OCI-LY7 (cell line): ENCODE measurements at places on chromosomes 11 and 22. TPM values are rescaled to one million over a fixed set of nuclear protein-coding genes. Genes with fewer than 3 reads are reported as not detected.

DNA sequence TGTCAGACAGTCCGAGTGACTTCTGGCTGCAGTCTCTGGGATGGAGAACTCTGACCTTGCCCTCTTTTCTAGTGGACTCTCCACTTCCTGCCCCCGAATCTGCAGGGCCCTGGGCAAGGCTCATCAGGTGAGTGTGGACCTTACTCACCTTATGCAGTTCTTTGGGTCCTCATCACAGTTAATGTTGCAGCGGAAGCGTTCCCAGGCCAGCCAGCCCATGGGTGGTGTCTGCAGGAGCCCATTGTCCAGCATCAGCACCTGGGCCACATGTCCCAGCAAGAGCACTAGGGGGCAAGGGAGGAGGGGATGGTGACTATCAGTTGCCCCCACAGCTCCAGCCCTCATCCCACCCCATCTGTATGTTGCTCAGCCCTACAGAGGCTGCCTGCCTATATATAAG, 2.3 kb downstream of the NAGA start:
- no peak for DNase-seq

DNA sequence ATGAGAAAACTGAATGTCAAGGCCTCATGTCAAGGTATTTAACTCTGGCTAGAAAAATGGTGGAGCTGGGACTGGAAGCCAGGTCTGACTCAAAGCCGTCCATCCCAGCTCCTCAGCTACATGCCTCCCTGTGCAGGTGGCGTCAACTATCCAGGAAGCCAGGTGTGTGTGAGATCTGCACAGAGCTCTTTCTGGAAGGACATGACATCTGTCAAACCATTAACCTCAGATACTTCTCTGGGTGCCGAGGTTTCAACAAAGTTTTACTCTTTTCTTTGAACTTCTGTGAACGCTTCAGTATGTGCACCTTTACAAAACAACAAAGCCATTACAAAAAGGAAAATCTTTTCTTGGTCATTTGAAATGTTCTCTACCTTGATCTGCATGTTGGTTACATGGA, 7.0 kb upstream of the CASTOR1 start:
- DNase-seq, result no peak

DNA sequence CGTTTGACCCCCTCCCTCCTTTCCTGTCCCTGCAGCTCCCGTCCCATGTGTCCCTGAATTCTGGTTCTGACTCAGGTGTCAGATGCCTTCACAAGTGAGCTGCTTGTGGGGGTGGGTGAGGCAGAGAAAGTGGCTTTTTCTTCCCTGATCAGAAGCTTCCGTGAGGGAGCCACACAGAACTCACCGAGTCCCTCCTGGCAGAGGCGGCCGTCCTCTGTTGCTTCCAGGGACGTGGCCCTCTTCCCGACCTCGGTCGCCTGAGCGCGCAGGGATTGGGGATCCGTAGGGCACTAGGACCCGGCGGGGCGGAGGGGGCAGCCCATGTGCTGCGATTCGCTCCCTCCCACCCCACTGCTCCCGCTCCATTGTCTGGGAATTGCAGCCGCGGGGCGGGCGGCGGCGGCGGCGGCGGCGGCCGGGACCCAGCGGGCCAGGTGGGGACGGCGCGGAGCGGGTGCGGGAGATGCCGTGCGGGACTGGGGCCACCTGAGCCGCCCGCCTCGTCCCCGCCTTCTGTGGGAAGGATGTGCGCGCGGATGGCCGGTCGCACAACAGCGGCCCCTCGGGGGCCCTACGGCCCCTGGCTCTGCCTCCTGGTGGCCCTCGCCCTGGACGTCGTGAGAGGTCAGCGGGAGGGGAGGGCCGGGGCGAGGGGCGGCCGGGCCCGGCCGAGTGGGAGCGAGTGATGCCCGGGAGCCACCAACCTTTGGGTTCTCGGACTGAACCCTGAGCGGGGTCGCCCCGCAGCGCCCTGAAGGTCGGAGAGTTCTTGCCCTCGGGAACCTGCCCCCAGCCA, at the start of gene TMEM132A:
TSS of gene TMEM132A (plus strand) at position 351 of the 796 bp plus-strand sequence. CDS start at position 525, 174 bp downstream.
- peak; percentile 35 for DNase-seq

- no peak for DNase-seq
Measured at GRCh38 chr22:23970816-23971486, 3.3 kb downstream of the DDT start.

The TECTA gene
- total RNA-seq, result 0.13 and 0.48 TPM in 2 replicates

DNA sequence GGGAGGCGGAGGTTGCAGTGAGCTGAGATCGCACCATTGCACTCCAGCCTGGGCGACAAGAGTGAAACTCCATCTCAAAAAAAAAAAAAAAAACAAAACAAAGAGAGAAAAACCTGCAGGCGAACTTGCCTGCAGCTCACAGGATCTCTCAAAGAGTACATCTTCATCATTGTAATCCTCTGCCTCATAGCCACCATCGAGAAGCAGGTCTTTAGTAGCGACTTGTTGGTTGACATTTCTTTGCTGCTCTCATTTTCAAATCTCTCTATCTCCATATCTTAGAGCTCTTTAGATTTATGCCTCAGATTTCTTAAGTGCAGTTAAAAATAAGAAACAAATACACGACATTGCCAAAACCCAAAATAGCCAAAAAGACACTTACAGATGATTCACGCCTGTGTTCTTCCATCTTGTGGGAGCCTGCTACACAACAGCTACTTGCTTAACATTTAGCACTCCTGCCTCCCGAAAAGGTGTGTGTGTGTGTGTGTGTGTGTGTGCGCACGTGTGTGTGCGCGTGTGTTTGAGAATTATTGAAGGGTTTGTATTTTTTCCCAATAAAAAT, 14.6 kb downstream of the FAM227A start:
- DNase-seq, result no peak

The MS4A12 gene
- not detected in 2 replicates for total RNA-seq
